ENCODE measurements at places on chromosomes 11 and 22.
A peak's percentile ranks its signal among the peaks of the same experiment; 100 is the strongest.

DNA sequence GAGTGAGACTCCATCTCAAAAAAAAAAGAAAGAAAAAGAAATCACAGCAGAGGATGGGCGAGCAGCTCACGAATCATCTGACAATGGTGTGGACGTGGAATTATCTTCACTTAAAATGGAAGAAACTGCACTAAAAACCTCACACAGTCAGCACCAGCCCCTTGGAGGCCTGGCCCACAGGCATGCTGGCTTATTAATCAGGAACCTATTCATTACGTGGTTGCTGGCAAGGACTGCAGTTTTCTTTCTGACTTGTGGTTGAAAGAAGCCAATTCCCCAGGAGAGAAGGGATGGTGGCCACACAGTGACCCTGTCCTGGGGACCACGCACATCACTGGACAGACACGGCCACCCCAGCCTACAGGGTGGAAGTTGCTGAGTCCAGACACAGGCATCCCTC, 401.1 kb downstream of the CTTN start:
- no peak for DNase-seq

DNA sequence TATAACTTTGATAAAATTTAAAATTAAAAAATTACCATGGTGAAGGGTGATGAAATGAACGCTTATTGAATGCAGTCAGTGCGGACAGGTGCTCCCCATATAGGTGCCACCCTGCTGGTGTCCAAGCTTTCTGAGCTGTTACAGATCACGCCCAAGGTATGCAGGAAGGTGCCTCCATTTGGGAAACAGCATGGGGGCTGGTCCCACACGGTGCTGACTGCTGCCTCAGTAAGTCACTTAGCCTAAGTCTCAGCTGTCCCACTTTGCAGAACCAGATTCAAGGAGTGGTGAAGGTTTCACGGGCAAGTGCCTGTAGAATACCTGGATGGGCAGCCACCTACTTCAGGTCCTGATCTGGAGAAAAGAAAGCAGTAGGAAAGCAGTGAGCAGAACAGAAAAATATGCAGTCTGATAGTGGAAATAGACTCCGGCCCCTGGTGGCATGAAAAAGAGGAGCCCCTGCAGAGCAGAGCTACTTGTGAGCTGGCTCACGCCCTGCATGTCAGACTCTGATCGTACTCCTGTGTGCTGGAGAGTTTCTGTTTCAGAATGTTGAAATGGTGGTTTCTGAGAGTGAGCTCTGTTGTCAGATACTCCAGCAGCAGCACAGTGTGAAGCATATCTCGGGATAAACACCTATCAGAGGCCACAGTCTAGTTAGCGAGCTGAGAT, 33.2 kb downstream of the ADORA2A start:
- DNase-seq, result no peak

DNA sequence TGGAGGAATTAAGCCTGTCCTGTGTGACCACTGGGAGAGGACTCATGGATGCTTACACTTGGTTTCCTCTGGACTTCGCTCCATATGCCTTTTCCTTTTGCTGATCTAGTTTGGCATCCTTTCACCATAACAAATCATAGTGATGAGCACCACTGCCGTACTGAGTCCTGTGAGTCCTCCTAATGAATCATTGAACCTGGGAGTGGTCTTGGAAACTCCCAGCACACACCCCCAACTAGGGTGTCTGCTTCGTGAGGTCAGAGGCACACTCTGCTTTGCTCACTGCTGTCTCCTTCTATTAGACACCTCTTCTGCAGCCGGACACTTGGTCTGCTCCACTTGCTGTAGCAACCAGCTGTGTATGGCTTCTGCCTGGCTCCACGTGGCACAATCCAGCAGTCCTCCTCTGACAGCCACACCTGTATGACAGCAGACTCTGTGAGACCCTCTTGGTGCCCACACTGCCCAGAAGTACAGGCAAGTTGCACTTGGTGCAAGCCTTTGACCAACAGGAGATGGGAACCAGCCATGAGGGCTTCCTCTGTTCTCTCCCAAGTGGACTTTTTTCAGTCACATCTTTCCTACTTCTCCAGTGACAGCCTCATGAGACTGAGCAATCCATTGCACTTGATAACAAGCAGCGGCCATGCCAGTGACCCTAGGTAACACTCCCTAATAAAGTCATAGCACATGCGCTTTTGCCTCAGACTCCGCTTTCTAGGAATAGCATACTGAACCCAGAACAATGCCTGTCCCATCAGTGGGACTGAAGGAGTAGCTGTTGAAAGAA, 65.0 kb upstream of the HMGXB4 start:
- no peak for DNase-seq

- no peak for DNase-seq
Observed at GRCh38 chr11:91199866-91200265, 977.0 kb upstream of the CHORDC1 start.

DNA sequence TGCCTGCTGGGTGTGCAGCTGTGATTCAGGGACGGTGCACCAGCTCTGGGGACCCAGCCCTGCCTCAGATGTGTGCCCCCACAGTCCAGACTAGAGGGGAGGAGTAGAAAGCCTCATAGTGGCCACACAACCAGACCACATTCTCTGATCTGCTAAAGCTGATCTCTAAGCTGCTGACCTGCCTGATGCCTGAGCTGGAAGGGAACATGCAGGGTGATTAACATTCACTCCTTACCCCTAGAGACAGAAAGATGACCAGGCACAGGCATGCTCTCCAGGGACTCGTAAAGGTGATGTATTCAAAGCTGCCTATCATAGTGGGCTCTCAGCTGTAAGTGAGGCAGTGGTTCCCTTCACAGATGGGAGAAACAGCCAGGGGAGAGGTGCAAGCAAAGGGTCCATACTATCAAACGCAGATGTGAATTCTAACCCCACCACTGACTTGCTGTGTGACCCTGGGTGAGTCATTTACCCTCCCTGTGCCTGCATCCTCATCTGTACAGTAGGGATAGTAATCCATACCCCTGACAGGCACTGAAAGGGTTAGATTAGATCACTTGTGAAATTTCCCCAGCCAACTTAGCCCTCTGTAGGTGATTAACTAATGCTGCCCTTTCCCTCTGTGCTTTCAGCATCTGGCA, 29.0 kb upstream of the LRRC32 start:
- no peak for DNase-seq

DNA sequence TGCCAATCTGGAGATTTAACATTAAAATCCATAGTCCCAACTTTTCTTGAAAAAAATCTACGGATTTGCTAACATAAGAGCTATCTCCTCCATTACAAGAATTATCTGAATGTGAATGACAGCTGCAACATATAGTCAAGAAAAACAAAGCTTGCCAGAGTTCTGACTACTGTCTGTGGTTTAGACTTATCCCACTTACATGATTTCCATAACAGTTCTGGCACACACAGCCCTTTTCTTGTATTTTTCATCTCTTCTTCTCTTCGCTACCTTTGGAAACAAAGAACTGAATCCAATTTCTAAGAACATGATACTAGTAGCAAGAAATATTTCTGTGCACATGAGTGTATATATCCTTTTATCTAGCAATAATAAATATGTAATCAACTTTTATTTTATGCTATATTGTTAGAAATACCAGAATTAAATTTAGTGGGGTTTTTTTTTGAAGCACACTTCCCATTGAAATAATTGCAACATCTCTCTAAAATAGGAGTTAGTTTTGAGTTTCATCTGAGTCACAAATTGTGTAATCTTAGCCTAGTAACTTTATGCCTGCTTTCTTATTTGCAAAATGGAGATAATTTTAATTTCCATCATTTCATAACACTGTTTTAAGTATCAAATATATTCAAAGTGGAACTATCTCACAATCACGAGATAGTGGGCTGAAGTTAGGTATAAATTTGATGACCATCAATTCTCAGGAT, 1217.6 kb downstream of the JRKL start:
- no peak for DNase-seq

GRCh38 chr11:117290809-117291396, at the start of gene BACE1-AS:
TSS of gene BACE1-AS (plus strand) at chr11:117291346.
- DNase-seq, result no peak

DNA sequence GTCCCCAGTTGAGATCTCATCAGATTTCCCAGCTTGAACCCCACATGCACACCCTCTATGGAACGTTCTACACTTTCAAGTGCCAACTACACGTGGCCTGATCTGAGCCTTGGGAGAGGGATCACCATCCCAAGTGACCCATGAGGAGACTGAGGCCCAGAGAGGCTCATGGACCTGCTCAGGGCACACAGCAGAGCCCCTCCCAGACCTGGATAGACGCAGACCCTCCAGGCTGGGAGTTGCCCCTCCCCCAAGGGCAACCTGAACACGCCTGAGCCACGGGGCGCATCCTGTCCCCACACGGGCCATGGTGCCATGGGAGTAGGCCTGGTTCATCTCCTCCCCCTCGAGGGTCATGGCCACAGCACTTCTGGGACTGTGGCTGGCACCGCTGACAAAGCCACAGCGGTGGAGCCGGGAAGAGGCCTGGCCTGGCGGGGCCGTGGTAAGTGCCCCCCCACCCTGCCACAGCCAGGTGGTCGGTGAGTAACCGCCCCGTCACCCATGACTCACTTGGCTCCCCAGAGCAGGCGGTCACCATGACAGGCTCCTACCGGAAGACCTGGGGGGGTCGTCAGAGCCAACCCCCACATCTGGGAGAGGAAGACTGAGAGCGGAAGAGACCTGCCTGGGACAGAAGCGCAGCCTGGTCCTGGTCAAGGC, 8.1 kb downstream of the WNT7B start:
- no peak for DNase-seq

GRCh38 chr11:108069947-108070346, 51.4 kb upstream of the ACAT1 start:
- DNase-seq, result peak; percentile 15

- DNase-seq, result peak; percentile 34
Observed at GRCh38 chr11:45924036-45924915, 1.8 kb downstream of the LARGE2 start.
